Activated naive CD8-positive, alpha-beta T cell treated with anti-CD3 and anti-CD28 coated beads, Interleukin-2, amount 10 ng/mL, durations not matched to agents 7 days and 5 days (primary cell): ENCODE measurements at places on chromosomes 7 and 10.

DNA sequence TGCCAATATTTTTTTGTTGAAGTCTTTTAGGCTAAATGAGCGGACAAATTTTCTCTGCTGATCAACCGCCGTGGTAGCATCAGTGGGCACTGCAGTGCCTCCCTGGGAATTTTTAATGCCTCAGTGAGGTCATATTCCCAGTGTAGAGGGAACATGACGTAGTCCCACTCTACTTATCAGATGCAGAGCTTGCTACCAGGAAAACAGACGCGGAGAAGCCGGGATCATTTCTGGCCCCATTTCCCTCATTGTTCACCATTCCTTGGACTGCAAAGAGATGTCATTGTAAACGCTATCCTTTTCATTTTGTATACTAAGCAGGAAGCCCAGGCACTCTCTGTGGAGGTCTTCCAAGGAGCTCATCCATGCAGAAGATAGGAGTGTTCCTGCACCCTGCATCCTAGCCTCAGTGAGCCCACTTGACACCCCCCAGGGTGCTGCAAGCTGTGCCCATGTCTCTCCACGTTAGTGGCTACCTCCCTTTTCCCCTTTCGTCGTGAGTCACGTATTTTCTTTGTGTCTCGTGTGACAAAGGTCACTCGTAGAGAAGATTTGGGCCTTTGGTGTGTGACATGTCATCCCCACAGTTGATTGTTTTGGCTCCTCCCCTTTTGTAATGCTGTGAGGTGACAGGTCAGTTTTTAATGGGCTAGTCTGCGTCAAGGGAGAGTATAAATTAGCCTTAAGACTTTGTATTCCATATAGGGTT is 145.5 kb downstream of the TCF7L2 start:
- DNase-seq: no peak

DNA sequence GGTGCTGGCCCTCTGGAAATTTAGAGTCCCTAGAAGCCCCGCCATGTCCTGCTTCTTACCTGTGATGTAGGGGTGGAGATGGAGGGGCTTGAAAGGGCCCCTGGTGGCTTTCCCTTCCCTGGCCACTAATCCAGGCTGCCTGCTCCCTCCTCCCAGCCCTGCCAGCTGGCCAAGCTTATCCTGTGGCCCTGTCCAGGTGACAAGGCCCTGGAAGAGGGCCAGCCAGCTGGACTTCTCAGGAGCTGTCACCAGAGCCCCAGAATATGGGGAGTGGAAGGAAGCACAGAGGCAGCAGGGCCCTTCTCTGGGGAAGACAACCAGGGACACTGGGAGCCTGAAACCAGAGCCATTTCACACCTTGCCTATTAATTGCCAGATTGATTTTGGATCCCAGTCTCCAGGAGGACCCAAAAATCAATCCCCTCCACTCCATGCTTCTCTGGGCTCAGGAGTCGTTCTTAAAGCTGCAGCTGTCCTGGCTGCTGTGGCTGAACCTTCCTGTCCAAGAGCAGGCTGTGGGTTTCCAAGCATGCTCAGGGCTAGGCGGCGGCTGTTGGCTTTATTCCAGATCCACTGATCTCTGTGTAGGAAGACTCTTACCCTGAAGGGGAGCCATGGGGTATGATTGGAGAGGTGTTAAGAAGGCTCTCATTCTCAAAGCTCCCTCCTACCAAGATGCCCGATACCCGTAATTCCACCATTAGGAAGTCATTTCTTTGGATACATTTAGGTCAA is 52.6 kb upstream of the PCBD1 start:
- no peak for DNase-seq

DNA sequence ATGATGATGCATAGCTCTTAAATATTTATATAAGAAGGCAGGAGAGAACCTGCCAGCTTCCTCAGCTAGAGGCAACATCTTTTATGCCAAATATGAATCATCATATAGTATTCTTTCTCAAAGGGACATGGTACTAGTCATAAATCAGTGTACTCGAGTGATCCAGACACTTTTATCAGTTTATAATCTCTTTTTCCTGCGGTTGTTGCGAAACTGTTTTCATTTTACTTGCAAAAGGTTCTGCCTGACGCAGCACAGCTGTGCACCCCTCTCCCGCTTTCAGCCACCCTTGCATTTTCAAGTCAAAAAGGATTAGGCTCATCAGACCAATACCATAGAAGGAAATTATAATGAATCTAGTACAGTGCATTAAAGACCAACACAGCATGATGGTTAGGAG is 332.3 kb upstream of the PRKCQ start:
- DNase-seq: no peak

DNA sequence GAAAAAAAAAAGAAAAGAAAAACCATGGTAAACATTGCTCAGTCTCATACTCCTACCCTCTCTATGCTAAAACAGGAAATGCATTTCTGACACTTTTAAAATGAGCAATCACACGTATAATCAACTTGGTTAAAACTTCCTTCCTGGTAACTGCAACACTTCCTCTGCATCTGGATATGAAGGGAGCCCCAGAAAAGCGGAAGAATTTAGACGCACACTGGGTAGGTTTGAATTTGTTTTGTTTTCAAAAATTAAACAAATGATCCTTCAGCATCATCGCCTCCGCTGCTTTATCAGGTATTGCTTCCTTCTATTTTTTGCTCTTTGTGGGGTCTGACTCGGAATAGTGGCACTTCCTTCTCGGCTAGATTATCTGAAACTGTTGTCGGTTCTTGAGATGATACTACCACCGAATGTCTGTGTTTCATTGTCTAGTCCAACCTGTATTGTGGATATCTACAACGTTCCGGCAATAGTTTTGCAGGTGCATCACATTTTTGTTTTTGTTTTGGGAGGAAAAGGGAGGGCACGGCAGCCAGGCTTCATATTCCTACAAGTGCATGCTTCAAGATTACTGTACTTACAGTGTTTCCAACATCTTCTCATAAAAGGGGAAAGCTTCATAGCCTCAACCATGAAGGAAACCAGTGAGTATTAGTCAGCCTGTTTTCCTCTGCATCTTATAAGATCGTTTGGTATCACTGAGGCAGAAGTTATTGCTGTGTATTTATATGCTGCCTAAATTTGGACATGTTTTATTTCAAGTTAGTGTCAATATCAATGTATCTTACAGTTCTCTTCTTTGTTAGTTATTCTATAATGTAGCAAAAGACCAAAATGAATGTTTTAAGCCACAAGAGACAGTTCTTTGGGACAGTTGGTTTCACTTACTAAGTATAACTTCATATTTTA is at the start of gene PIK3CG:
Gene PIK3CG (plus strand): TSS at position 153 of the 912 bp plus-strand sequence. CDS start 2,280 bp downstream, outside the sequence.
- DNase-seq: no peak

DNA sequence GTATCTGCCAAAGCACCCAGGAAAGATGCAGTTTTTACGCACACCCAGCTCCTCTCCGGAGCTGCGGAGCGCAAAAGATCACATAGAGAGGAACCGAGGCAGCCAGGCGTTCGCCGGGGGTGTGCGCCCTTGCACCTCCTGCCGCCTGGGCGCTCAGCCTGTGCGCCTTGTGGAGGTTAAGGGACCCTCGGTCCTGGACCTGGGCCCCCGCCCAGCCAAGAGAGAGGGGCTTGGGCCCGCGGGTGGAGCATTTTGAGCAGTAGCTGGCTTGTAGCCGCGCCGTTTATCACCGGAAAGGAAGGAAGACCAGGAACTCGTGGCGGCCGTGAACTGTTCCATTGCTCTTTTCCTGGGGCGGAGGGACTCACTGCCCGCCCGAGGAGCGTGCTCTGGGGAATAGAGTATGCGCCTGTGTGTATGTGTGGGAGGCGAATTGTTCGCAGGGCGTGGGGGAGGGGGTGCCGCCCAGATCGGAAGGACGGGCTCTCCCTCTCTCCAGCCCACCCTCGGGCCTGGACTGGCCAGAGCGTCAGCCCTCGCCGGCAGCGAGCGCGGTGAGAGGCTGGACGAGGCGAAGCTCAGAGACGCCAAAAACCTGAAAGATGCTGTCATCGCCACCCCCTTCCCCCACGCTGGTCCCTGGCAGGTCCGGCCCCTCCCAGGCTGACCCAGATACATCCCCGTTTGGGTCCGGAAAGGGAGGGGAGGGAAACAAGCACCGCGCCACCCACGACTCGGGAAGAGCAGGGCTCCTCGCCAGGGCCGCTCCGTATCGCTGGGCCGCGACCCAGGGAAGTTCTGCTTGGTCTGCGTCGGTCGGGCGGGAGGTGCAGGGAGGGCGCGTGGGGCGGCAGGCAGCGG is 1.2 kb upstream of the WNT2 start:
- no peak for DNase-seq

GRCh38 chr7:50226145-50226544 is 78.4 kb upstream of the IKZF1 start:
- DNase-seq: no peak

- no peak for DNase-seq
These were observed 880.6 kb downstream of the LRMDA start for GRCh38 chr10:76311752-76312636.

GRCh38 chr10:98308669-98309365 is 40.8 kb upstream of the LOXL4 start:
- DNase-seq: no peak

DNA sequence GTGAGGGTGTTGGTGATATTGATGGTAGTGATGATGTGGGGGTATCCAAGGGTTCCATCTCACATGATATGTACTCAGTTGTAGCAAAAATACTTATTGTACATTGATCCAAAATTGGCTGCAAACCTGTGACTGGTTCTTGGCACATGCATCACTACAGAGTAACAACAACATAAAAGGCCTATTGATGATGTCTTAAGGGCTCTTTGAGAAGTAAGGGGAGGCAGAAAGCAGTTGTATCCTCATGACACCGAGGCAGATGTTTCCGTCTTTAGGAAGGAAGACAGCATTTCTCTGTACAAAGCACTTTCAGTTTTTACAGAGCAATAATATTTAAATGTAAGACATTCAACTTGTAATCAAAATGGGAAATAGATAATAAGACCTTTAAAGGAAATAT is 34.5 kb downstream of the NRG3 start:
- DNase-seq: no peak

DNA sequence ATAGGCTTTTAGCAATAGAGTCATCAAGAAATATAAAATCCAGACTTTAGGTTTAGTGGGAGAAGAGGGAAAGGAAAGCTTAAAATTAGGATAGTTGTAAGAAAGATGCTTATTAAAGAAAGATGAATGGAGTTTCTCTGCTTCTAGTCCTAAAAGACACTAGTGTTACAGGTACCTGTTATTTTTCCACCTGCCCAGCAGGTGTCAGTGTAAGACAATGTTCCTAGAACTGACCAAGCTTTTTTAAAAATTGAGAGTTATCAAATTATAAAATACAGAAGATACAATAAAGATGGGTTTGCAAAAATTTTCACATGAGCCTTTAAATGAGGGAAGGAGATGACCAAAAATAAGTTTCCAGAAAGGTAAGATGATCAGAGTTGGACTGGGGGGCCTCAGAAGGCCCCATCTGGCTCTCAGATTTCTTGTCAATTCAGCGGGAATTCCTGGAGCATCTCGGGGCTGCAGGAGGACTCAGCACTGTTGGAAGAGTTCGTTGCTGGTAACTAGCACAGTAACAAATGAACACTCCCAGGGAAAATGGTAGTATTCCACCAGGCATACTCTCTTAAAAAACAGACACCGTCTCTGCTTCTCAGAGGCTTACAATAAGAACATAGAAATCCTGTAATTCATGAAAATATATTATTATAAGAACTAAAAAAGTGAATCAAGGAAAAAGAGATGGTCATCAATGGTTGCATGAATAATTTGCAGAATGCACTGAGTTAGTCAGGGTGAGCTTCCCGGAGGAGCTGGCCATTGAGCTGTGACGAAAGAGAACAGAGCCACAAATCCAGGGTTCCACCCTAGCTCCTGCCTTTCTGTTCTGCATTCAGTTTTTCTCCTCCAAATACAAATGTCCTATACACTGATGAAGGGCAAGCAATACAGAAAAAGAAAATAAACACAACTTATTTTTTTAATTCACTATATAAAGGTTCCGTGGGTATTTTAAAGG is 71.8 kb upstream of the PIK3CG start:
- DNase-seq: no peak

DNA sequence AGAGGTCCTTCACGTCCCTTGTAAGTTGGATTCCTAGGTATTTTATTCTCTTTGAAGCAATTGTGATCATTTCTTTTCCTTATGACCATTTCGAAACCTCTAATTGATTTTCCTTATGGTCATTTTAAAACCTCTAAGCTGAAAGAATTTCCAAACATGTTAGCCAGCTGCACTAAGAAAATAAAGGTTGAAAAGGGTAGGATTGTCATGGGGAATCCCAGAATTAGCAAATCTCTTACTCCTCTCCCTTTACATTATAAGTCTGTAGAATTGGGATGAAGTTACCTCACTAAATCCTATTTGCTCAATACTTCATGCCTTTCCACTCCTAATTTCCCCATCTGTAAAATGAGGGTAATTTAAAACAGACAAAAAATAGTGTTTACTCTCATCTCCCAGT is 79.5 kb downstream of the FAM185A start:
- DNase-seq: no peak
